ENCODE measurements at places on chromosomes 6 and 20. TPM values are rescaled to one million over a fixed set of nuclear protein-coding genes. Genes with fewer than 3 reads are reported as not detected.

HCRTR2 gene
- not detected for total RNA-seq

GABRR1 gene
- not detected for total RNA-seq

SH3BGRL2 gene
- 0.33 TPM for total RNA-seq

CAP2 gene
- 13.0 TPM for total RNA-seq

SLC17A9 gene
- total RNA-seq: not detected

Measured in A549 treated with GW870086 at 1 μM for 4 hours (cell line).